ENCODE measurements at places on chromosomes 1 and 21.

GRCh38 chr21:37383086-37383485 lies 16.5 kb downstream of the DYRK1A start:
- H3K27me3 ChIP-seq, result no peaks in the 10 kb centered on the region
- no peak overlapping the region for H3K4me3 ChIP-seq
- no peak overlapping the region for H3K27ac ChIP-seq
- no peak for DNase-seq
- no peaks in the 10 kb centered on the region for H3K36me3 ChIP-seq
- H3K4me1 ChIP-seq, result peaks cover 34% of the 10 kb centered on the region

DNA sequence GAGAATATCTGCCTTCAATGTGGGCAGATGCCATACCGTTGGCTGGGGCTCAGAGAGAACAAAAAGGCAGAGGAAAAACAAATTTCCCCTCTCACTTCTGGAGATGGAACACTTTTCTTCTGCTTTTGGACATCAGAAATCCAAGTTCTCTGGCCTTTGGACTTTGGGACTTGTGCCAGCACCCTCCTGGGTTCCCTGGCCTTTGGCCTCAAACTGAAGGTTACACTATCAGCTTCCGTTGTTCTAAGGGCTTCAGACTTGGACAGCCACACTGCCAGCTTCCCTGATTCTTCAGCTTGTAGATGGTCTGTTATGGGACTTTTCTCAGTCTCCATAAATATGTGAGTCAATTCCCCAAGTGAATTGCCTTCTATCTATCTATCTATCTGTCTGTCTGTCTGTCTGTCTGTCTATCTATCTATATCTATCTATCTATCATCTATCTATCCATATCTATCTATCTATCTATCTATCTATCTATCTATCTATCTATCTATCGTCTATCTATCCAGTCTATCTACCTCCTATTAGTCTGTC lies 778.1 kb upstream of the TMPRSS15 start:
- DNase-seq, result no peak
- H3K27me3 ChIP-seq, result no peaks in the 10 kb centered on the region

DNA sequence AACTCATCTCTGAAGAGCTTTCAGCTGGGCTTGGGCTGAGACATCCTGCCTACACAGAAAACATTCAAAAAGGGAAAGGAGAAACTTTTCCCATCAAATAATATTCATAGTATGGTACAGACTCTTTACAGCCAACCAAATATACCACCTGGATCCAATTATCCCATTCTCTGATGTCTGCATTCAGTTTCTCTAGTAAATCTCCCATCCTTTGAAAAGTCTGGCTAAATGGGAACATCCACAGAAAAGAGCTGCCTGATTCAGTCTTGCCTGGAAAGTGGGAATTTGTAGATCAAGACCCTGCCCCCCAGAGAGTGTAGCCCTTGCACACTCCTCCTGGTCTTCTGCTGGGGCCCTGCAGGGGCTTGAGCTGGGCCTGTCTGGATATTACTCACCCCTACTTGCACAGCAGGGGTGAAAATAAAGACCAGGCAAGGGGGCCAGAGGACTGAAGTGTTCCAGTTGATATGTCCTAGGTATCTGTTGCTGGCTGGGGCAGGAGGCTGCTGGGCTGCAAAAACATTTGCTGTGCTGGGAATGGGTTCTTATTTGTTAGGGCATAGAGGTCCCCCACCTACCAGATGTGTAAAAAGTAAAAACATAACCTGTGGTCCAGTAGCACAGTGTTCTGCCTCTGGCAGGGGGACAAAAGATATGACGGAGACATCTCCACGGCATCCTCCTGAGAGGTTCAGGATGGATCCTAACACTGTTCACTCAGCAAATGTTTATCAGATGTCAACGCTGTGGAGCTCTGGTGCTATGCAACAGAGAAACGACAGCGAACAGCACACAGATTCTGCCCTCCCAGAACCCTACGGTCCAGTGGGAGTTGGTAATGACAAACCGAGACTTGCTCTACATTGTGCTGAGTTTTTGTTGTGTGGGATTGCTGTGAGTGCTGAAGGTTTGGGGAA lies 140.3 kb downstream of the PLXNA2 start:
- DNase-seq, result no peak
- H3K4me1 ChIP-seq, result peaks cover 81% of the 10 kb centered on the region
- H3K4me3 ChIP-seq, result no peak overlapping the region
- no peak overlapping the region for H3K27ac ChIP-seq
- no peaks in the 10 kb centered on the region for H3K27me3 ChIP-seq

- H3K27ac ChIP-seq, result no peak overlapping the region
- no peaks in the 10 kb centered on the region for H3K27me3 ChIP-seq
- no peak overlapping the region for H3K4me3 ChIP-seq
These were observed 74.7 kb upstream of the COL6A1 start for GRCh38 chr21:45906859-45907258.

DNA sequence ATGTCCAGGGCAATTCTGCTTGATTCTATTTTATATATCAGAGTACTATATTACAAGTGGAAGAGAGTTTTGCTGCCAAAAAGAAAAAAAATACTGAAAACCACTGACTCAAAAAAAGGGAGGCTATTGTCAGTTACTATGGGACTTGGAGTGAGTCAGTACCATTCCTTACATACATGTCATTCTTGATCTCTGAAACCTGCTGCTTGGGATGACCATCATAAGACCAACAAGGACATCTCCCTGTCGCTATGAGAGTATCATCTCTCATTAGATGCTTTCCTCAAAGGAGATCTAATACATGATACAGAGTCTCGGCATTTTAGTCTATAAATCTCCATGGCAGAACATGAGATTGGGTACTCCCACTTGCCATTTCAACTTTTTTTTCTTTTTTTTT lies 11.8 kb upstream of the INPP5B start:
- H3K27ac ChIP-seq, result no peak overlapping the region
- no peak overlapping the region for H3K4me3 ChIP-seq
- DNase-seq, result peak; percentile 52
- H3K36me3 ChIP-seq, result peaks cover 28% of the 10 kb centered on the region
- H3K4me1 ChIP-seq, result peaks cover 5% of the 10 kb centered on the region

GRCh38 chr1:209403921-209404320 lies 179.6 kb upstream of the CAMK1G start:
- peaks cover 10% of the 10 kb centered on the region for H3K4me1 ChIP-seq
- no peak for DNase-seq
- H3K36me3 ChIP-seq, result no peaks in the 10 kb centered on the region
- H3K27ac ChIP-seq, result no peak overlapping the region
- H3K27me3 ChIP-seq, result no peaks in the 10 kb centered on the region

DNA sequence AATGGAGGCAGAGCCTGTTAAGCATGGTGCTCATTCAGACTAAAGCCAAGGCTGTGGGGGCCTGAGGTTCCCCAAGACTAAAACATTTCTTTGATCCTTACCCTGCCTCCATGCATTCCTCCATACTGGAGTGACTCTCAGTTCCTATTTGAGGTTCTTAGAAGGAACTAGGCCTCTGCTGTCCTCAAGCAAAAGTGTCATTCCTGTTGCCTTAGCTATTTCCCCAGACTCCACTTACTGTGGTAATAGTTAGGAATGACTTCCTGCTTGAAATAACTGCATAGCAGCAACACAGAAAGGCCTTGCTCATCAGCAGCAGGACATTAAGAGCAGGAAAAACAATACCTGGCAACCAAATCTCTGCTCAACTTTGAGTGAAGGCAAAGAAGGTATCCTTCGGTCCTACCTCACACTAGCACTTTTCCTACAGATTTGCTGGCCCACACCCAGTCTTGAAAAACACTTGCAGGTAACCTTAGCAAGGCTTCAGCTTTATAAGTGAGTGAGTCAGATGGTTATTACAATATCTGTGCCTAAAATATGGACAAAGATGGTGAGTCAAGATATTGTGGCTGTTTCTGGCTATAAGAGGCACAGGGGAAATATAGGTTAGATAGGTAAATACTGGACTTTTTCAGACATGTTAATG lies 14.8 kb downstream of the LRRC41 start:
- peaks cover 22% of the 10 kb centered on the region for H3K36me3 ChIP-seq
- DNase-seq, result no peak
- H3K4me1 ChIP-seq, result peaks cover 25% of the 10 kb centered on the region
- H3K27ac ChIP-seq, result peak overlapping the region; percentile 39
- no peaks in the 10 kb centered on the region for H3K27me3 ChIP-seq

DNA sequence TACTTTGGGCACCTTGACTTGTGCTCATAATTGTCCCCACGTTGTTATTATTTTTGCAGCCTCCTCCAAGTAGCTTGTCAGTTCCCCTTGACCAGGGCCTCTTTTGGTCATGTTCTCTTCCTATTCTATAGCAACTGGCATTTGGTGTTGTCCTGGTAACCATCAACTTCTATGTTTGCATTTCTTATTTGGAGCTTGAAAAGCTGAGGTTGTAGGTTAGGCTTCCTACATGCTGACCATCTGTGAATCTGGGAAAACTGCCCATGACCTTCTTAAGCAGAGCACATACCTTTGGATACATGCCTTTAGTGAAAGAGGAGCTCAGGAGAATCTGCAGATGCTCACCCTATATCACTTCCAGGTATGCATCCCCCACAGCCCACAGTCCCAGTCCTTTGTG lies 160.8 kb downstream of the HHAT start:
- H3K27me3 ChIP-seq, result no peaks in the 10 kb centered on the region
- DNase-seq, result no peak
- no peak overlapping the region for H3K4me3 ChIP-seq
- H3K36me3 ChIP-seq, result no peaks in the 10 kb centered on the region

- H3K27ac ChIP-seq, result no peak overlapping the region
- H3K4me3 ChIP-seq, result no peak overlapping the region
- H3K36me3 ChIP-seq, result no peaks in the 10 kb centered on the region
- H3K27me3 ChIP-seq, result no peaks in the 10 kb centered on the region
- DNase-seq, result no peak
These were observed 25.7 kb downstream of the SLC37A1 start for GRCh38 chr21:42539342-42539741.

DNA sequence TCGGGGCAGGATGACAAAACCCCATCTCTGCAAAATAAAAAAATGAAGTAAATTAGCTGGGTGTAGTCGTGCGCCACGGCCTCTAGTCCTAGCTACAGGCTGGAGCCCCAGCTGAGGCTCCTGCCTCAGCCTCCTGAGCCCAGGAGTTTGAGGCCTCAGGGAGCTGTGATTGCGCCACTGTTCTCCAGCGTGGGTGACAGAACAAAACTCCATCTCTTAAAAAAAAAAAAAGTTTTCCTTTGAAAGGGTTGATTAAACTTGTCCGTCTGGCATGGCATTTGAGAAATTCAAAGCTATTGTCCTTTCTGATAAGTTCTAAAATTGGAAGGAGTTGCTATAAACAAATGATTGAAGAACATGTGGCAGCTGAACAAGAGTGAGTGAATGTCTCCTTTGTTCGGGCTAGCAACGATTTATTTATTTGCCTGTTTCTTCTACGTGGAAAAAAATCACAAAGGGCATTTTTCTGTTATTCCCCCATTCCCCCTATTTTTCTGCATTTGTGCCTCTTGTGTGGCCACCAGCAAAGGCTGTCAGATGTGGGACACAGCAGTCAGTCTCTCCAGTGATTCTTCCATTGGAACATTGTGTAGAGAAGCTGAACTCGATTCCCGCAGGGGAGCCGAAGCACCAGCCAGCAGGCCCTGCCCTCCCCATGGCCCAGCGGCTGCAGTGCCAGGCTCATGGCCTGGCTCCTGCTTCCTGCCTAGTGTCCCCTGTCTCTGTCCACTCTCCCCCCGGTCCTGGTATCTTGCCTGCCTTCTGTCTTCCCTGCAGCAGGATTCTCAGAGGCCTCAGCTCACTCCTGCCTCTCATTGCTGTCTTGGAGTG lies 21.5 kb upstream of the PWP2 start:
- H3K4me3 ChIP-seq, result no peak overlapping the region
- H3K36me3 ChIP-seq, result peaks cover 50% of the 10 kb centered on the region
- no peaks in the 10 kb centered on the region for H3K4me1 ChIP-seq
- no peak overlapping the region for H3K27ac ChIP-seq

GRCh38 chr1:18955441-18956192 lies 859 bp downstream of the IFFO2 start:
- H3K4me1 ChIP-seq, result peaks cover 4% of the 10 kb centered on the region
- DNase-seq, result peak; percentile 59
- H3K4me3 ChIP-seq, result peak overlapping the region; percentile 79
- H3K27me3 ChIP-seq, result peaks cover 28% of the 10 kb centered on the region
- no peaks in the 10 kb centered on the region for H3K36me3 ChIP-seq

- no peaks in the 10 kb centered on the region for H3K36me3 ChIP-seq
- H3K4me1 ChIP-seq, result no peaks in the 10 kb centered on the region
- DNase-seq, result no peak
- H3K27me3 ChIP-seq, result no peaks in the 10 kb centered on the region
These were observed 83.3 kb downstream of the FNBP1L start for GRCh38 chr1:93531193-93531592.

Measured in cardiac muscle cell (in vitro differentiated cells and primary cell).